ENCODE measurements at places on chromosomes 4 and X.

DNA sequence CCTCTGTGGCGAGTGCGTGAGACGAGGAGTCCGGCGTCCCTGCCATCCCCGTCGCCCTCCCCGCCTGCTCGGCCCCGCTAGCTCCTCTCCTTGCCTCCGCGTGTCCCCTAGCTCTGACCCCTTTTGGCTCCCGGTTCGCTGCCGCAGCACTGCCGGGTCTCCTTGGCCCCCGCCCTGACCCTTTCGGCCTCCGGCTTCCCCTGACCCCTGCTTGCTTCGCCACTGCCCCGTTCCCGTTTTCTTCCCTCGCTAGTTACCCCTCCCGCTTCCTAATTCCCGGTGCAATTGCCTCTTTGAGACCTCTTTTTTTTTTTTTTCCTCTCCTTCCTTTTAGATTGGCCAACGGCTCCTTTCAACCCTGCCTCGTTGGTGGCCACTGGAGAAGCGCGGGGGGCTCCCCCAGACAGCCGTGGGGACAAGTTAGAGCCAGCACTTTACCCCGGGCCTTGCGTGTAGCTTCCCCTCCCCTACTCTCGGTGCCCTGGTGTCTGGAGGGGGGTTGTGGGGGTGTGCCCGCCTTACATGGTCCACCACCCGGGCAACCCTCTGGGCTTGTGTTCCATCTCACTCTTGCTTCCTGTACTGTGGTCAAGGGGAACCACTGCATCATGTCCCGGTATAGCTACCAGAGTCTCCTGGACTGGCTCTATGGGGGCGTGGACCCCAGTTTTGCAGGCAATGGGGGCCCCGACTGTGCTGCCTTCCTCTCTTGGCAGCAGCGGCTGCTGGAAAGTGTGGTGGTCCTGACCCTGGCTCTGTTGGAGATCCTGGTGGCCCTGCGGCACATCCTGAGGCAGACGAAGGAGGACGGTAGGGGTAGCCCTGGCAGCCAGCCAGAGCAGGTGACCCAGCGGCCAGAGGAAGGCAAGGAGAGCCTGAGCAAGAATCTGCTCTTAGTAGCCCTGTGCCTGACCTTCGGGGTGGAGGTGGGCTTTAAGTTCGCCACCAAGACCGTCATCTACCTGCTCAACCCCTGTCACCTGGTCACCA lies 548 bp downstream of the TMEM164 start:
- H3K36me3 ChIP-seq = no peaks in the 10 kb centered on the region
- H3K27ac ChIP-seq = no peak overlapping the region
- H3K4me3 ChIP-seq = peak overlapping the region; percentile 83
- DNase-seq = no peak
- H3K4me1 ChIP-seq = peaks cover 29% of the 10 kb centered on the region

GRCh38 chrX:123138473-123138872 lies 45.6 kb upstream of the GRIA3 start:
- H3K4me1 ChIP-seq = peaks cover 17% of the 10 kb centered on the region
- no peaks in the 10 kb centered on the region for H3K36me3 ChIP-seq
- no peak for DNase-seq
- H3K27ac ChIP-seq = no peak overlapping the region
- H3K27me3 ChIP-seq = no peaks in the 10 kb centered on the region

GRCh38 chrX:108267557-108267956 lies 170.7 kb downstream of the COL4A6 start:
- H3K36me3 ChIP-seq = no peaks in the 10 kb centered on the region
- no peak overlapping the region for H3K4me3 ChIP-seq
- no peak for DNase-seq
- H3K27ac ChIP-seq = no peak overlapping the region

DNA sequence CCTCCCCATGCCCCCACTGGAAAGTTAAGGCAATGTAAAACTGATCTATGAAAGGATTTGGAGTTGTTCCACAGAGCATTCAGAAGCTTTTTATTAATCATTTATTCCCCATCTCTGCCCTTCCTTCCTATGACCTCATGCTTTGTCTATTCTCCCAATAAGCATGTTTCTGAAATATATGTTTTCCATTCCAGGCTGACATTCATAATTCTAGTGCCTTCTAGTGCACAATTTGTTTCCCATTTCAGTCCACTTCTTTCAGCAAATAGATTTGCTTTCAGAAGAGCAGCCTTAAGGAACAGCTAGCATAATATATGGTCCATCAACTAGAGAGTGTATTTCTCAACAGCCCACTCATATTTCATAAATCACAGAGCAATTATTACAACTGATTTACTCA lies 77.1 kb upstream of the ATXN3L start:
- DNase-seq = no peak
- H3K27ac ChIP-seq = no peak overlapping the region
- no peaks in the 10 kb centered on the region for H3K27me3 ChIP-seq
- H3K4me3 ChIP-seq = no peak overlapping the region

GRCh38 chr4:101271516-101271915 lies 75.8 kb downstream of the PPP3CA start:
- no peak overlapping the region for H3K27ac ChIP-seq
- H3K27me3 ChIP-seq = no peaks in the 10 kb centered on the region

DNA sequence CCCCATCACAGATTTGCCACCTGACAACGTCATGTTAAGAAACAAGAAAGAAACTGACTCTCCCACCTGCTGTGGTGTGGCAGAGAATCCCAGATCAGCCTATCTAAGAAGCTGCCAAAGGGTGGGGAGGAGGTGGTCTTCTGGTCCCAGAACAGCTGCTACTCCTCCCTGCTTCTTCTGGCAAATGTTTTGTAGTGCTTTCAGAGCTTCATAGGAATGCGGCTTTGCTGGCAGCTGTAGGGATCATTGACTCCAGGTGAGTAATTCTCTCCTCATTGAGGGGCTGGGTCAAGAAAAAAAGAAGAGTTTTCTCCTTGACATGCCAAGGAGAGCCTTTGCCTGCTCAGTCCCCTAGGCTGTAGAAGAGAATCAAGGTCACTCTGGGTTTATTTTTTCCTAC lies 23.3 kb downstream of the NRK start:
- H3K27me3 ChIP-seq = no peaks in the 10 kb centered on the region
- no peak overlapping the region for H3K4me3 ChIP-seq
- H3K36me3 ChIP-seq = peaks cover 6% of the 10 kb centered on the region
- H3K27ac ChIP-seq = no peak overlapping the region
- peak; percentile 7 for DNase-seq

DNA sequence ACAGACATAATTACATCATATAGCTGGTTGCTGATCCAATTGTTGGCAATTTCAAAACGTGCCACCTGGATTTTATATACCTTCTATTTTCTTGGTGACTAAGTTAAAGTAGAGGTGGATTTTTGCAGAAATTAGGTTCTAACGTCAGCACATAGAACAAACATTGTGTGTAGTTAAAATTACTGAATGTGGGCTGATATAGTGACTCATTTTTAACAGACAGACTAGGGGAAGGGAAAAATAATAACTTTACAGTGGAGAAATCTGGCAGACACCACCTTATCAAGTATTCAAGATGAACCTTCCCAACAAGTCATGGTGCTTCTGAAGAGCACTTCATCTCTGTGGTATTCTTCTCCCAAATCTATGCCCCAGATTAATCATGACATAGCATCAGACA lies 134.5 kb downstream of the UCHL1 start:
- no peak for DNase-seq
- no peaks in the 10 kb centered on the region for H3K36me3 ChIP-seq
- H3K27ac ChIP-seq = no peak overlapping the region
- no peaks in the 10 kb centered on the region for H3K4me1 ChIP-seq

DNA sequence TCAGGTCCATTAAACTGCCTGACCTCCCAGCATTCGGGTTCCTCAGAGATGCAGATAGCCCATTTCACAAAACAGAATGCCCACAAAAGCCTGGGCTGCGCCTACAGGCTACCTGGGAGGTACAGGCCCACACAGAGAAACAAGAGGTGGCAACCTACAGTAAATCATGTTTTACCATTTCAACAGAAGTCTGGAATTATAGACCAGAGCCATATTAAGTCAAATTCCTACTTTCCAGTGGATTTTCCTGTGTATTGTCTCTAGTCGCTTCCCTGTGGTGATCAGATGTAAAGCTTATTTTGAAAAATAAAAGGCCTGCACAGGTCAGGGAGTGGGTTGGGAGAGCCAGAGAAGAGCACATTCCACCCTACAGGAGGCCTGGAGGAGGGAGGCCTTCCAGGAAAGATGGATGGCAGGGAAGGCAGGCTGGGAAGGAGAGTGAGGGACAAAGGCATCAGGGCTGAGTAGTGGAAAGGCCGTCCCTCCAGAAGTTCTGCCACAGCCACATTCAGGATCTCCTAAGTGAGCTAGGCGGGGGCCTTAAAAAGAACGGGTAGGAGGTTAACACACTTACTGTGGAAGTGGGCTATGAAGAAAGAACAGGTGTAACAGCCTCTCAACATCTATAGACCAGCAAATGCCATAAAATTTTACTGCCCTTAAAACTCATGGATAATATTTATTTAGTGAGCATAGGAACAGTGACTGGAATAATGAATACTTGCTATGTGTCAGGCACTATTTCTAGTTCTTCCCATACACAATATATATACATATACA lies 19.0 kb upstream of the USO1 start:
- peaks cover 59% of the 10 kb centered on the region for H3K4me1 ChIP-seq
- peaks cover 2% of the 10 kb centered on the region for H3K36me3 ChIP-seq
- peak overlapping the region; percentile 98 for H3K27ac ChIP-seq
- H3K27me3 ChIP-seq = no peaks in the 10 kb centered on the region

DNA sequence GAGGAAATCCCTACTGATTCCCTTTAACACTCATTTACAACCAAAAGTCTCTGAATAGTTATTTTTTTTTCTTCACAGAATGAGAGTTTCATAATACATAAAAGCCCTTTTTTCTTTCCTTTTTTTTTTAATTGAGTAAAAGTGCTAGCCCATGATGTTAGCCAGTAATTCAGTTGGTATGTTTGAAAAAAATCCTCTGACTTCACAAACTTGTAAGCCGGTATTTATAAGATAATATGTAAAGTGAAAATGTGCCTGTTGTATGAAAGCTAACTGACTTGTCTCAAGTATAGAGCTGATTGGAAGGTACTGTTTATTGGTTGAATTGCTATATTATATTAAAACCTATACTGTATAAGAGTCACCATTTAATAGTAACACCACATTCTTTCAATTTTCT lies 70.2 kb upstream of the NEIL3 start:
- H3K36me3 ChIP-seq = no peaks in the 10 kb centered on the region
- DNase-seq = no peak
- no peaks in the 10 kb centered on the region for H3K27me3 ChIP-seq
- H3K27ac ChIP-seq = no peak overlapping the region
- H3K4me1 ChIP-seq = no peaks in the 10 kb centered on the region

DNA sequence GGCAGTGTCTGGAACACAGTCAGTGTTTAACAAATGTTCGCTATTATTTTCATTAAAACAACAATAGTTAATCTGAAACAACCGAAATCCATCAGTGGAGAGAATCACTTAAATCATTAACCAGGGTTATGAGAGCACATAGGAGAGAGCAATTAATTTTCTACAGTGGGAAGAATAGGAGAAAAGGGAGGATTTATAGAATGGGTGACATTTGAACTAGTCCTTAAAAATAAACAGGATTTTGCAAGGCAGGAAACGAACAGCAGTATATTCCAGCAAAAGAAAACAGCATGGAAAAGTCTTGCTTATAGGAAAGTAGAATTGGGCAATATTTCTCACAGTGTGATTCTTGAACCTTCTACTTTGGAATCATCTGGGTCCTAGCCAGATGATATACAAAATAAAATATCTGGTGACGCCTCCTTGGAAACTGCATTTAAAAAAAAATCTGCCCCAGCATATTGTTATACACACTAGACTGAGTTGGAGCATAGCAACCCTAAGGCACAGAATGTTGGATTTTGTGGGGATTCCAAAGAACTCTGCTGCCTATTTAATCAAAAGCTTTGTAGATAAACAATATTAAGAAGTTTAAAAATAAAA lies 56.1 kb downstream of the INTS12 start:
- peaks cover 3% of the 10 kb centered on the region for H3K27me3 ChIP-seq
- no peaks in the 10 kb centered on the region for H3K4me1 ChIP-seq
- H3K27ac ChIP-seq = no peak overlapping the region
- H3K36me3 ChIP-seq = no peaks in the 10 kb centered on the region
- no peak overlapping the region for H3K4me3 ChIP-seq
- no peak for DNase-seq

DNA sequence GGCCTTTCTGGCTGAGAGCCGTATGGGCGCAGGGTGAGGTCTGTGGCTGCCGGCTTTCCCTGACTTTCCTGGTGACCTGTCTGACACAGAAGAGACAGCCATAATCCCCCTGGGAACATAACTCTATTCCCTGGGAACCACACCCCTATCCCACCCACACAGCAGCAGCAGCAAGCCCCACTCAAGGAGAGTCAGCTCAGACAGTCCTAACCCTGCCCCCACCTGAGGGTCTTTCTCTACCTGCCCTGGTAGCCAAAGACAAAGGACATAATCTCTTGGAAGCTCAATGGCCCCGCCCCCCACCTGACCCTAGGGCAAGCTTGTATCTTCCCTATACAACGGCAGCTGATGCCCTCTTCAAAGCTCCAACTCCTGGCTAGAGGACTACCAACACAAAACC lies 74.6 kb downstream of the PABPC4L start:
- no peak overlapping the region for H3K4me3 ChIP-seq
- DNase-seq = peak; percentile 9
- no peak overlapping the region for H3K27ac ChIP-seq
- H3K27me3 ChIP-seq = no peaks in the 10 kb centered on the region
- H3K36me3 ChIP-seq = peaks cover 12% of the 10 kb centered on the region

DNA sequence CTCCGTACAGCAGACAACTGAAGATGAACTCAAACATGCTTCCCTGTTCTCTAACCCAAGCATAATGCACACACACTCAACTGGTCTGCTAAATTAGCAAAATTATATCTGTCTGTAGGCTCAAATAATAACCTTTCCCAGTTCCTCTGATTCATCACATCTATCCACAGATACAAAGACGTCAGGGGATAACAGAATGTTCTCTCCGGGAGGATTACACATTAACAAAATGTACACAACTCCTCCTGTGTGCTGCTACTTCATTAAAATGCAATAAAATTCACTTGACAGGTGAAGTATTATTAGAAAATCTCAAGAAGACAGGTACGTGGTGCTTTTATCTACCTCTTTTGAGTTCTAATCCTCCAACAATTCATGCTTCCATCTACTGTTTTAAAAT lies 57.4 kb downstream of the FAT1 start:
- H3K4me3 ChIP-seq = no peak overlapping the region
- peaks cover 27% of the 10 kb centered on the region for H3K36me3 ChIP-seq
- H3K27me3 ChIP-seq = no peaks in the 10 kb centered on the region
- DNase-seq = no peak
- H3K27ac ChIP-seq = no peak overlapping the region

DNA sequence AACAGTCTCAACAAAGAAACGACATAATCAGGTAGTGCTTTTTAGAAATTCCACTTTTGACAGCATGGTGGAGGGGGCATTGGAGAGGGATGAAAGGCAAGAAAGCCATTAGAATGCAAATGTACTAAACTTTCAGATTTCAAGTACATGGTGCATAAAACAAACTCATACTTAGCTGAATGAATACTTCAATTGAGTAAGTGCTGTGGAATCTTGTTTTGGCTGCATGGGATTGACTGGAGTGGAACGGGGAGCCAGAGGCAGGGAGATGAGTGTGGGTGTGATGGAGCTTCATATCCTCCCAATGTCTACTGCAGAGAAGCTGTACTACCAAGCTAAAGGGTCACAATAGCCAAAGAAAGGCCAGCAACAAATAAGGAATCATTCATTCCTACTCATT lies 52.4 kb downstream of the USP46 start:
- no peak overlapping the region for H3K27ac ChIP-seq
- peaks cover 81% of the 10 kb centered on the region for H3K36me3 ChIP-seq
- no peak for DNase-seq

All from WTC11 (cell line).